ENCODE measurements at places on chromosomes 6 and 20. TPM values are rescaled to one million over a fixed set of nuclear protein-coding genes. Genes with fewer than 3 reads are reported as not detected.

- H3K27ac ChIP-seq: no peak overlapping the region
- no peak for DNase-seq
- H3K4me3 ChIP-seq: no peak overlapping the region
- H3K36me3 ChIP-seq: no peaks in the 10 kb centered on the region
Measured at GRCh38 chr6:7121700-7122241, 14.0 kb downstream of the RREB1 start.

DNA sequence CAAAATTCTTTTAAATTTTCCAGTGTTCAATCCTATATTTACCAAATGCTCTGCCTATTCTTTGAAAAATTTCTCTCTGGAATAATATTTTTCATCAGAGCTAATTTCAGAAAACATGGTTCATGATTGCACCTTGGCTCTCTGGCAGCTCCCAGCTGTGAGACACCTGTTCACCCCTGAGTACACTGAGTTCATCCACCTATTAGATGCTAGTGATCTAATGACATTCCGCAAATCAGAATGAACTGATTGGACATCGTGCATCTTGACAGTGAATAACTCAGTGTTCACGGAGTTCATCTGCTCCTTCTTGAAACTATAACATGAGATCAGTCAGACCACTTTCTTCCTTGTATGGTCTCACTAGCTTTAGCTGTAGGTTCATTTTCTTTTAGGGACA lies 3.9 kb upstream of the SHPRH start:
- no peak overlapping the region for H3K4me3 ChIP-seq
- no peak for DNase-seq
- H3K27ac ChIP-seq: no peak overlapping the region
- peaks cover 8% of the 10 kb centered on the region for H3K4me1 ChIP-seq
- H3K36me3 ChIP-seq: no peaks in the 10 kb centered on the region

- peak overlapping the region; percentile 97 for H3K4me3 ChIP-seq
- no peak for DNase-seq
- peak overlapping the region; percentile 73 for H3K27ac ChIP-seq
- H3K27me3 ChIP-seq: no peaks in the 10 kb centered on the region
Measured at GRCh38 chr6:18263418-18264218, 712 bp downstream of the DEK start.

GRCh38 chr20:26276554-26277210 lies 580.0 kb upstream of the ZNF337 start:
- H3K36me3 ChIP-seq: no peaks in the 10 kb centered on the region
- H3K4me1 ChIP-seq: no peaks in the 10 kb centered on the region
- DNase-seq: no peak

DNA sequence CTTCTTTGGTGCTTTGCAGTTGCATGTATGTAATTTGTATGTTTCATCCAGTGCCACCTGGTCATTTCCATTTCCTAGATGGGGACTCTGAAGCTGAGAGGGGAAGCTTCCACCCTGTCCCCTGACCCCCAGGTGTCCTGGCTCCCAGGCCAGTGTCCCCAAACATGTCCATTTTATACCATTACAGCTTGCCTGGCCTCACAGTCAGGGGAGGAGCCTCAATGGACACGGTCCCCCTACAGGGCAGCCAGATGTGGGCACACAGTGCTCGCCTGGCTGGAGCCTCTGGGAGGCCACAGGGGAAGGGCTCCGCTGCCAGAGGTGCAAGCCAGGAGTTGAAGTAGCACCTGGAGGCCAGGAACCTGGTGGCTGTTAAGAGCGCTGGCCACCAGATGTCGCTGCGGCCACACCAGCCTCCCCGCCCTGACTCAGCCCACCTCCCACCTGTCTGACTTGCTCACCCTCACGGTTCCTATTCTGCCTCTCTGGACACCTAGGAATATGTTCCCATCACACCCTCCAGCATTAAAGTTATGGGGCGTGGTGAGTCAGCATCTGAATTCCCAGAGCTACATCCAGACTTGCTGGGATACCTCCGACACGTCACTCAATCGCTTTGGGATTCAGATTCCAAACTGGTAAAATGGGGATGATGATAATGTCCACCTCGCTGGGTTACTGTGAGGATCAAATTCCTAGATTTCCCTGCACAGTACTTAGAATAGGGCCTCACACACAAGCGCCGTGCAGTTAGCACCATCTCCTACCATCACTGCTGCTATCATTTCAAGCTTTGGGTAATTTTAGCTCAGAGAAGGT lies 107.4 kb downstream of the SULF2 start:
- H3K4me3 ChIP-seq: no peak overlapping the region
- H3K4me1 ChIP-seq: no peaks in the 10 kb centered on the region
- H3K27me3 ChIP-seq: no peaks in the 10 kb centered on the region
- DNase-seq: peak; percentile 77

Gene FKBP5
- total RNA-seq: 5.0 TPM

DNA sequence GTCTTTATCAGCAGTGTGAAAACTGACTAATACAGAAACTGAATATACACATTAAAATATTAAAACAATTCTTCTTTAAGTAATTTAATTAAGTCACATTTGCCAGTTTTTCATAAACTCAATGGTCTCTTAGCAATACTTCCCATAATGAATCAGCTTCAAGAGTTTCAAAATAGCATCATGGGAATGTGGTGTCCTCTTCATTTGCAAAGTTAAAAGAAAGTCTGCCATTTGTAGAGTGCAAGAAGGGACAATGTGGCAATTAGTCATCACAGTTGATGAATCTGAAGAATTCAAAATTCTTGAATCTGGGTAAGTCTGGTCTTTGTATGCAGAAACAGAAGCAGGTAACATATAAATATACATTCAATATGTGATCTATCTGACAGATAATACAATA lies 38.7 kb downstream of the SYNE1 start:
- no peak overlapping the region for H3K27ac ChIP-seq
- H3K27me3 ChIP-seq: no peaks in the 10 kb centered on the region
- H3K4me3 ChIP-seq: no peak overlapping the region
- no peaks in the 10 kb centered on the region for H3K36me3 ChIP-seq
- no peak for DNase-seq

DNA sequence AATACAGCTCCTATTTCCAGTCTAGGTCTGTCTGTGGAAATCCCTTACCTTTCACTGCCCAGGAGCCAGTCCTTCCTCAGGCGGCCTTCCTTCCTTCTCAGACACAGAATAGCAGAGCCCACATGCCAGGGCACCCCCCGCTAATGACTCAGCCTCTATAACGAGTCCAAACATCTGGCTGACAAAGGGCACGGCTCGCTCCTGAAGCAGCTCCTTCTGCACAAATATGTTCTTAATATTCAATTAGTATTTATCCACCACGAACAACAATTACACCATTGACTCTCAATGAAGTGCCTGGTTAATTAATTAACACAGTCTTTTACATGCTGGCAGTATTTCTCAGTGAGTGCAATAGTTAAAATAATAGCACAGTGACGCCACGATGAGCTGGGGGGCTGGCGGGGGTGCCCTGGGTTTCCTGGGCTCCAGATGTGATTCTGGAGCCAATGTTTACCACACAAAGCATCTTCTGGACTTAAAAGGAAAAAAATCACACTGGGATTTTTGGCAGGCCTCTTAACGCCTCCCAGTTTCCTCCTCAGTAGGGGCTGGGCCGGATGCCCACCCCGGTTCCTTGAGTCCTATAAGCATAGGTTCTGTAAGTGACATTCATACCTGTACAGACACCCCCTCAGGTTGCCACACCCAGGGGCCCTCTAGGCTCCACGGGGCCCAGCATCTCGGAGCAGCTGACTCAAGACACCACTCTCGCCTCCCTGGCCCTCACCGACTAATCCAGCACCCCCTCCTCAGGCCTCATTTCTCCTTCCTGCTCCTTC lies 158.6 kb upstream of the MLN start:
- no peak for DNase-seq
- H3K4me3 ChIP-seq: no peak overlapping the region
- H3K27me3 ChIP-seq: peaks cover 65% of the 10 kb centered on the region
- H3K36me3 ChIP-seq: no peaks in the 10 kb centered on the region

- DNase-seq: peak; percentile 2
- H3K4me3 ChIP-seq: no peak overlapping the region
- H3K36me3 ChIP-seq: no peaks in the 10 kb centered on the region
- H3K27me3 ChIP-seq: no peaks in the 10 kb centered on the region
- no peak overlapping the region for H3K27ac ChIP-seq
Measured at GRCh38 chr6:54267798-54268197, 40.4 kb upstream of the TINAG start.

GRCh38 chr20:31709939-31710338 lies 12.7 kb downstream of the BCL2L1 start:
- peaks cover 97% of the 10 kb centered on the region for H3K4me1 ChIP-seq
- H3K4me3 ChIP-seq: no peak overlapping the region
- H3K27me3 ChIP-seq: no peaks in the 10 kb centered on the region
- no peak for DNase-seq
- H3K36me3 ChIP-seq: peaks cover 59% of the 10 kb centered on the region

Gene MICAL1
- 10.8 TPM for total RNA-seq

DNA sequence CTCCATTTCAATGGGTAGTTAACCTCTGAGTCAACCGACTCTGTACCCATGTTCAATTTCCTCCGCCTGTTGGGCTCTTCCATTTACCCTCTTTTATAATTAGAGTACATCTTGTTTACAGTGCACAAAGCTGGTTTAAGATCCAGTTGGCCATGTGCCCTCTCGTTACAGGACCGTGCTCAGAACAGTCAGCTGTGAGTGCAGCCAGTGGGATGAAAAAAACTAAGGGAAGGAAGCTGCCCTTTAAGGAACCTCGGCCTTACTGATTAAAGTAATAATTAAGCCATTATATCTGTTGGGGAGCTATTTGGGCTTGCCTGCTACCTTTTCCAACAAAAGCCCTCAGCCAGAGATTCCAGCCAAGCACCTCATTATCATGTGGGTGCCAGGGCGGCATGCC lies 68.8 kb downstream of the TMEM170B start:
- no peak overlapping the region for H3K27ac ChIP-seq
- no peaks in the 10 kb centered on the region for H3K36me3 ChIP-seq
- no peak for DNase-seq
- H3K4me3 ChIP-seq: no peak overlapping the region
- no peaks in the 10 kb centered on the region for H3K27me3 ChIP-seq

GRCh38 chr6:104483225-104483834 lies 376.4 kb downstream of the HACE1 start:
- no peak overlapping the region for H3K27ac ChIP-seq
- H3K4me1 ChIP-seq: peaks cover 5% of the 10 kb centered on the region
- H3K4me3 ChIP-seq: no peak overlapping the region

GRCh38 chr6:26468829-26469228 lies 11.1 kb downstream of the BTN2A1 start:
- peaks cover 20% of the 10 kb centered on the region for H3K36me3 ChIP-seq
- DNase-seq: no peak
- H3K4me3 ChIP-seq: no peak overlapping the region

- no peak overlapping the region for H3K27ac ChIP-seq
- no peaks in the 10 kb centered on the region for H3K36me3 ChIP-seq
- H3K27me3 ChIP-seq: no peaks in the 10 kb centered on the region
- H3K4me1 ChIP-seq: peaks cover 11% of the 10 kb centered on the region
- no peak for DNase-seq
- H3K4me3 ChIP-seq: no peak overlapping the region
Measured at GRCh38 chr20:24629668-24630067, 160.2 kb downstream of the SYNDIG1 start.

DNA sequence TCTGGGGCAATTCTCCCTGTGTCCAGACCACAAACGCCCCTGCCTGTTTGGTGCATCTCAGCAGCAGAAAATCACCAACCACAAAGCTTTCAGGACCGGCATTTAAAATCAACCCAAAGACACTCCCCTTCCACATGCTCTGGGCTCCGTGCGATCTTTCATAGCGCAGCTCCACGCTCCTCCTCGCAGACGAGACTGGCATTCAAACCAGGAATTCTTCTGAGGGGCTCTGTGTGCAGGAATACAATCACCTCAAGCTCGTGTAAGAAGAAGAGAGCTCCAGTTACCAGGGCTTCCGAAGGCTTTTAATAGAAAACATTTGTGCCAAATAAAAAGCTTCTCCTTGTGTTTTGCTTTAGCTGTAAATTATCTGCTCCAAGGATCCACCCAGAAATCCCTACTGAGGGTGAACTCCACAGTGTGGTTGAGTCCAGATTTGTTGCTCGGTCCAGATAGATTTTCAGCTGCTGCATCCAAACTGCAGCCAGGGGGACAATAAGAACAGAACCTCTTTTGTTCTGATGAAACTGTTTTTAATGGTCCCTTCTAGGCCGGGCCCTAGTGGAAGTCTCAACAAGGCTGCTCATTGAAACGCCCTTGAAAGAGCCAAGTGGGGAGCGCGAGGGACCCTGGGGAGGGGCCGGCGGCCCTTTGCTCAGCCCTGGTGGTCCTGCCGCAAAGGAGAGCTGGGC lies 16.4 kb upstream of the BMP7 start:
- no peaks in the 10 kb centered on the region for H3K36me3 ChIP-seq
- H3K4me1 ChIP-seq: no peaks in the 10 kb centered on the region
- H3K27ac ChIP-seq: no peak overlapping the region
- peaks cover 35% of the 10 kb centered on the region for H3K27me3 ChIP-seq
- no peak for DNase-seq
